ENCODE measurements at places on chromosomes 3 and 15. TPM values are rescaled to one million over a fixed set of nuclear protein-coding genes. Genes with fewer than 3 reads are reported as not detected.

The CMTM6 gene
- 32.2 TPM for total RNA-seq

The SCAMP5 gene
- total RNA-seq = 0.96 TPM

The CGNL1 gene
- not detected for total RNA-seq

The CCR1 gene
- total RNA-seq = not detected

The GOLGA6L10 gene
- 1.9 TPM for total RNA-seq

The MCF2L2 gene
- 2.6 TPM for total RNA-seq

The PSTPIP1 gene
- total RNA-seq = 1.2 TPM

The GHRL gene
- total RNA-seq = not detected

The GASK1A gene
- not detected for total RNA-seq

The ITPKA gene
- 13.5 TPM for total RNA-seq

The TCF12 gene
- 140 TPM for total RNA-seq

The CYP8B1 gene
- not detected for total RNA-seq

The PIERCE2 gene
- total RNA-seq = 3.5 TPM

The LRTM1 gene
- total RNA-seq = not detected

The GLDN gene
- not detected for total RNA-seq

The COL7A1 gene
- total RNA-seq = 44.2 TPM

The GOLGA6A gene
- total RNA-seq = not detected

The UROC1 gene
- total RNA-seq = not detected

The CLDN11 gene
- not detected for total RNA-seq

The TMCO5A gene
- total RNA-seq = not detected

The PLIN1 gene
- total RNA-seq = 0.17 TPM

The CD80 gene
- not detected for total RNA-seq

The COL6A5 gene
- not detected for total RNA-seq

The MESP2 gene
- not detected for total RNA-seq

The UCN2 gene
- 3.8 TPM for total RNA-seq

The PAK6 gene
- 9.3 TPM for total RNA-seq

The KIF9 gene
- total RNA-seq = 9.5 TPM

The CHL1 gene
- total RNA-seq = not detected

The QRICH1 gene
- total RNA-seq = 97.2 TPM

The EPB42 gene
- not detected for total RNA-seq

The ADGRG7 gene
- total RNA-seq = not detected

The GHSR gene
- total RNA-seq = not detected

The MKRN3 gene
- total RNA-seq = not detected

The CLEC3B gene
- not detected for total RNA-seq

The DNAH12 gene
- total RNA-seq = 0.47 TPM

The DHX30 gene
- 80.5 TPM for total RNA-seq

The KBTBD13 gene
- not detected for total RNA-seq

The NDN gene
- total RNA-seq = not detected

The CTXND1 gene
- total RNA-seq = not detected
